CD4-positive, alpha-beta T cell treated with Interleukin-4 for 4 hours (primary cell): ENCODE measurements at places on chromosomes 6 and 20.

GRCh38 chr20:12815231-12815768 lies 193.5 kb upstream of the SPTLC3 start:
- no peak for DNase-seq

DNA sequence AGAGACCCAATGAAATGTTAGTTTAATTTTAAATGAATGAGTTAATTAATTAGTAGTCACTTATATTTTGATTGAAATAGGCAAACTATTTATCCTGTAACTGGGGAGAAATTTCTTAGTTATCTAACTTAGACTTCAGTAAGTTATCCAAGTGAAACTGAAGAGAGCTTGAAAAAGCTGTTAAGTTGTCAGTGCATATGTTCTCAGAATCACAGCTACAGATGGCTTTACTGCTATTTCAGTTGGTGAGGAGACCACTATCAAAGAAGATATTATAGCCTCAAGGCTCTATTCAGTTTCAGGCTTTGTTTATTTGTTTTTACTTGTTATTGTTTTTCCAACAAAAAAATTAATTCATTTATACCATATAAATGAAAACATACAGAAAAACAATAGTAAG lies 404.1 kb downstream of the C6orf118 start:
- DNase-seq: no peak

DNA sequence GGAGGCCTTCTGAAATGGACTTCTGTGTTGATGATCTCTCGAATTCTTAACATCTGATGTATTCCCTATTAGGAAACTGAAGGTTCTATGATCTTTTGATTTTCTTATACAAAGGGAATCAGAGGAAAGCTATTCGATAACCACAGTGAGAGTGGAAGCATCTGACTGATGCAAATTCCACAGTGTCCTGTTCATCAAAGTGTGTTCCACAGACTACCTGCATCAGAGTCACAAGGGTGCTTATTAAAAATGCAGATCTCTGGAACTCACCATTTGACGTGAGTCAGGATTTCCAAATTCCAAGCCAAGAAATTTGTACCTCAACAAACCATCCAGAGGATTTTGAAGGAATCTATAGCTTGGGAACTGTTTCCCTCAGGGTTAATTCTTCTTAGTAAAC lies 4.4 kb upstream of the MEP1A start:
- DNase-seq: no peak

DNA sequence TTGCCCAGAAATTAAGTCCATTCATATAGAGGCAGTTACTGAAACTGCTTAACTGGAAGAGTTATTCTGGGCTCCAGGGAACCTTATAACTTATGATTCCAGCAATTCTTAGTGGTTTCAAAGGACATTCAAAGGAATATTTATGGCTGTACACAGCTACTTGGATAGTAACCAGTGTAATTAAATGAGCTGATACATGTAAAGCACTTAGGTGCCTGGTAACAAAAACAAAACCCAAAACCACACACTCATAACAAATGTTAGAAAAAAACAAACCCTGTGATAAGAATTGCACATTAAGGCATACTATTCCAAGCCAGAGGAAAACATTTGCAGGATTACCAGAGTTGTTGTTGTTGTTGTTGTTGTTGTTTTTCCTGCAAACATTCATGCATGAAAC lies 51.5 kb downstream of the STK4 start:
- no peak for DNase-seq

GRCh38 chr6:109059153-109059552 lies 35.5 kb downstream of the SESN1 start:
- DNase-seq: no peak

DNA sequence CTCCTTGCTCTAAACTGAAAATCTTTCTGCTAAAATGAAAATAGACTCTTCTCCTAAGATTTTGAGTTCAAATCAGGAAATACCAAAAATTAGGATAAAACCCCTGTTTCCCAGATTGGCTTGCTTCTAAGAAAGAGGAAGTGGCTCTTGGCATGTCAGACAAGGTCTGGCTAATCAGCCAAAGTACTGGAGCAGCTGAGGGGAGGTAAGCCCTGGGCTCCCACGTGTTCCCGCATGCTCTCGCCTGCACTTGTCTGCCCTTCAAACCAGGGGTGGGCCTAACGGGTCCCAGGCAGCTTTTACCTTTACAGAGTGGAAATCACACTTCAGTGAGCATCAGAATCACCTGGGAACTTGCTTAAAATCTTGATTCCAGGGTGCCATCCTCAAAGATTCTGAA lies 43.2 kb upstream of the GABRR1 start:
- no peak for DNase-seq
